Large intestine (tissue), 12 donors: ENCODE measurements at places on chromosomes 16 and 17. TPM values are rescaled to one million over a fixed set of nuclear protein-coding genes. Genes with fewer than 3 reads are reported as not detected.

DNA sequence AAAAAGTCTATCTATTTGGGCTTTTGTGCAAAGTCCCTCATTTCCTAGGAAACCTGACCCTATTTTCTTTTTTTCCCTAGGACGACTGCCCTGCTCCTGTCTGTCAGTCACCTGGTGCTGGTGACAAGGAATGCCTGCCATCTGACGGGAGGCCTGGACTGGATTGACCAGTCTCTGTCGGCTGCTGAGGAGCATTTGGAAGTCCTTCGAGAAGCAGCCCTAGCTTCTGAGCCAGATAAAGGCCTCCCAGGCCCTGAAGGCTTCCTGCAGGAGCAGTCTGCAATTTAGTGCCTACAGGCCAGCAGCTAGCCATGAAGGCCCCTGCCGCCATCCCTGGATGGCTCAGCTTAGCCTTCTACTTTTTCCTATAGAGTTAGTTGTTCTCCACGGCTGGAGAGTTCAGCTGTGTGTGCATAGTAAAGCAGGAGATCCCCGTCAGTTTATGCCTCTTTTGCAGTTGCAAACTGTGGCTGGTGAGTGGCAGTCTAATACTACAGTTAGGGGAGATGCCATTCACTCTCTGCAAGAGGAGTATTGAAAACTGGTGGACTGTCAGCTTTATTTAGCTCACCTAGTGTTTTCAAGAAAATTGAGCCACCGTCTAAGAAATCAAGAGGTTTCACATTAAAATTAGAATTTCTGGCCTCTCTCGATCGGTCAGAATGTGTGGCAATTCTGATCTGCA, 12.9 kb downstream of the TMEM98 start:
- DNase-seq, result no peak

GRCh38 chr17:73359352-73359751, 47.6 kb upstream of the CDC42EP4 start:
- no peak for DNase-seq

DNA sequence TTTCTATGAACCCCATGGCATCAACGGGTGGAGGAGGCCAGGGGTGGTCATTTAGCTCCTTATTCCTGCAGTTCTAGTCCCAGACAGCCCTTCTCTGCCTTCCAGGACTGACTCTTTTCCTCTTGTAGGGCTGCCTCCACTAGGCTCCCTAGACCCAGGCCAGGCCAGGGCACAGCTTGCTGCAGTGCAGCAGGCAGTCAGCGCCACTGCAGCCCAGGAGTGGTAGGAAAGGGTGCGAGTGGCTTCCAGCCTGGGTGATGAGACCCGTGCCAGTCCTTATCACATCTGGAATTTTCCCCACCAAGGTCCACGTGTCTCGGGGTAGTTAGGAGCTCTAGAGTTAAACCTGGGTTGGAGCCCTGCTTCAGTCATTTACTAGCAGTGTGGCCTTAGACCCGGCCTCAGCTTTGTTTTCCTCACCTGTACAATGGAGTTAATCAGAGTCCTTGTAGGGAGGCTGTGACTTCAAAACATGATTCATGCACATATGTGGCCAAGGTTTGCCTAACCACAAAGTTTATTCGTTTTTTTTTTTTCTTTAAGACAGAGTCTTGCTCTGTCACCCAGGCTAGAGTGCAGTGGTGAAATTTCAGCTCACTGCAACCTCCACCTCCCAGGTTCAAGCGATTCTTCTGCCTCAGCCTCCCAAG, 4.7 kb downstream of the SLC5A11 start:
- no peak for DNase-seq

DNA sequence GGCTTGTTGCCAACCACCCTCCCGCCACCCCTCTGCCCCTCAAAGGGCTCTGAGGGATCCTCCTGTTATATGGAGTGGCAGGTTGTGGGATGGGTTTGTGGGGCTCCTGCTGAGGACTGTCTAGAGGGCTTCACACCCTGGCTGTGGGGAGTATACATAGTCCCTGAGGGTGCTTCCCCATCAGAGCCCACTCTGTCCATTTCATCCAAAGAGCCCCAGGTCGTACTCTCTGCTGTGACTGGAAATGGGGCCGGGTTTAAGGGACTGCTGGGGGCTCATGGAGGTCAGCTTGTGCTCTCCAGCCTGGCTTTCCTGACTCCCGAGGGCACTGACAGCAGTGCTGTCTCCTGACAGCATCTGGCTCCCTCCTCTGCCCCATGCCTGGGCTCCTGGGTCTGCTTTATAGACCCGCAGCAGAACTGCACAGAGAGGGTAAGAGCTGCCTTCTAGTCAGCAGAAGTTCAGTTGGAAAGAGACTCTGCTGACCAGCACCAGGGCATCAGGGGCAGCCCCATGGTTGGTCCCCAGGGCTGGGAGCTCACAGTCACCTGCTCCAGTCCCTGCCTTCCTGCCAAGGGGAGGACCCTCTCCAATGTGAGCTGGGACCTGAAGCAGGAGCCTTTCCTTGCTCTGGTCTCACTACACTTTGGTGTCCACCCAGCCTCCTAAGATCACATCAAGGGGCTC, 17.8 kb upstream of the TNS4 start:
- no peak for DNase-seq

DNA sequence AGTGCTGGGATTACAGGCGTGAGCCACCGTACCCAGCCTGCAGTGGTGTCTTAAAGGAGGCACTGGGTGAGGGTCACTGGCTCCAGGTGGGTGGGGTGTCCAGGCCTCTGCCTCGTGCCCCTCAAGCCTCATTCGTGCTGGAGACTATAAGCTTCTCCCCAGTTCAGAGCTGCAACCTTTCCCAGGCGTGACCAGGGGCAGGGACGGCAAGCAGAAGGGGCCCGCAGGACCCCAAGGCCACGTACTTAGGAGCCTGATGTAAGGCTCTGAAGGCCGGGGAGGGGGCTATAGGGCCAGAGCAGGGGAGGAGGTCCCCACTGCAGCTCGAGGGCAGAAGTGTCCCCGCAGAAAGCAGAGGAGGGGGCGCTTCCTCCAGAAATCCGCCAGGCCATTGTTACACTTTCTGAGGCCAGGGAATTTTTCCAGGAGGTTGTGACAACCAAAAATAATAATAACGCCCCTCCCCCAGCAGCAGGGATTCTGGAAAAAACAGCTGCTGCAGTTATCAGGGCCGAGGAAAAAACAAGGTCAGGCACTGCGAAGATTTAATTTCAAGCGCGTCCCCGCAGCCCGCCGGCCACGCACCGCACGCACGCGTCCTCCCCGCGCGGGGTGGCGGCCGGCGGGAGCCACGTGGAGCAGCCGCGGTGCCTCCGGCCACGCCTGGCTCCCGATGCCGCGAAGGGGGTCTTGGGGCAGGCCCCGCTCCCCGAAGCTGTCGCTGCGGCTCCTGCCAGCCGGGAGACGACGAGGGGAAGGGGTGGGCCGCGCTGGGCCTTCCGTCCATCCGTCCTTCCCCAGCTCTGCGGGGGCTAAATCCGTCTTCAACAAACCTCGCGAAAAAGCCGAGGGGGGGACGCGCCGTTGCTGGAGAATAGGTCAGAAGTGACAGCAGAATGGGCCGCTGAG, 45.8 kb upstream of the SLC38A10 start:
- no peak for DNase-seq

GRCh38 chr17:66211047-66211810, 18.0 kb downstream of the APOH start:
- no peak for DNase-seq

- DNase-seq, result no peak
These were observed 47.6 kb upstream of the AKAP1 start for GRCh38 chr17:57037411-57037810.

DNA sequence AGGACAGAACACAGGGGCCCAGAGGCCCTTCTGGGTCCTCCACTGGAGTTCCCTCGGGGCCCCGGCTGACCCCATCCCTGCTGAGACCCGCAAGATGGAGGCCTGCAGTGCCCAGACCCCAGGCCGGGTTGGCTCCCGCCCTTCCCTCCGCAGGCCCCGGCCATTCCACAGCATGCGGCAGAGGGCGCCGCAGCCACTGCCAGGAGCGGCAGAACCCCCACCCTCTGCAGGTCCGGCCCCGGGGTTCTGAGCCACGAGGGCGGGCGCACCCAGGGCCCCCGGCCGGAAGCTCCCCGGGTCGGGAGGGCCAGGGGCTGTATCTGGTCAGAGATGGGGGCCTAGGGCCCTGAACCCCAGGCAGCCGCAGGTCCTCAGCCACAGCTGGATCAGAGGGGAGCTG, 2.4 kb upstream of the PERCC1 start:
- DNase-seq, result no peak

GRCh38 chr16:11796227-11797165, 562 bp downstream of the ZC3H7A start:
- peak; percentile 61 for DNase-seq

GRCh38 chr16:3716831-3717234, 491 bp downstream of the TRAP1 start:
- DNase-seq, result peak; percentile 48

- DNase-seq, result no peak
These were observed 82.2 kb downstream of the ABCC6 start for GRCh38 chr16:16141141-16141540.

DNA sequence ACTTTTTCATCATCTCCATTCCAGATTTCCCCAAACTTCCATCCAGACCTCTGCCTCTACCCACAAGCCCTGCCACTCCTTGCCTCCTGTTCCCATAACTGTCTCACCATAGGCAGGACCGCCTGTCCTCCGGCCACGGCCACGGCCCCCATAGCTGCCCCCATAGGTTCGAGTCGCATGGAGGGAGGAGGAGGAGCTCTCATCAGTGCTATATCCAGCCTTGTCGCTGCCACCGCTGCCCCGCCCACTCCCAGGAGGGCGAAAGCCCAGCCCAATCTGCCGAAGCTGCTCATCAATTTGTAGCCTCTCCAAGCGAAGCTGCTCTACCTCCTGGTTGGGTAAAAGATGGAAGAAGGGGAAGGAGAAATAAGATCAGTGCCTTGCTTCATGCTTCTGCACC, 3.4 kb upstream of the SOX15 start:
- DNase-seq, result no peak

DNA sequence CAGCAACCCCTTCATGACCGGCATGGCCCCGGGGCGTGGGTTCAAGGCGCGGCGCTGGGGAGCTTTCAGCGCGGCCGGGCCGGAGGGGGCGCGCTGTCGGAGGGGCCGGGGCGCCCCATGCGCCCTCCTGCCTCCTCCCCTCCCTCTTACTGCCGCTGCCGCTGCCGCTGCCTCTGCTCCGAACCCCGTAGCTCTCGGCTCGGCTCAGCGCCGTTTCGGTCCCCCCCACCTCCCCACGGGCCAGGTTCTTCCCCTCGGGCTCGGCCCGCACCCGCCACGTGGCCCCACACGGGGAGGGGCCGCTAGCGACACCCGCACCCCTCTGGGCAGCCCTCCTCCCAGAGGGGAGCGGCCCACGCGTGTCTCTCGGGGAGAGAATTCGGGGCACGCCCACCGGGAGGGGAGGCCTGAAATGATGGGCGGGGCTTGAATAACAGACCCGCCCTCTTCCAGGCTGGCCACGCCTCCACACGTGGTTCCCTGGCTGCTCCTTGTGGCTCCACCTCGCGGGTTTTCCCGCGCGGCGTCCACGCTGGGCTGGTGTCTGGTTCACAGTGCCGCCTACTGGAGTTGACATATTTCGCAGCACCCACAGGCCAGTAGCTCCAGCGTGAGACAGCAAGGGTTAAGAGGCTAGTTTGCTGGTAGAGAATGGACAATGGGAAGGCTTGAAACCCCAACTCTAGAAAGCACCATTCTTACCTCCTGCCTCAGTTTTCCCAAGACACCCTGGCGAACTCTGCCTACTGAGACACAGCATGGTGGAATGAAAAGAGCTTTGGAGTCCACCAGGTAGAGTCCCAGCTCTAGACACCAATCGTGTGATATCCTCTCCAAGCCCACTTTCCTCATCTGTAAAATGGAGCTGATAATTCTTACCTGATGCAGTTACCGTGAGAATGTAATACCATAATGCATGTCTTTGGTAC, at the start of gene KCNH4:
Gene KCNH4, minus strand, starts transcription at position 221 of the 929 bp plus-strand sequence. Its CDS starts 197 bp downstream, at position 24.
- peak; percentile 70 for DNase-seq

- no peak for DNase-seq
These were observed 56.9 kb downstream of the MSI2 start for GRCh38 chr17:57313097-57313835.

DNA sequence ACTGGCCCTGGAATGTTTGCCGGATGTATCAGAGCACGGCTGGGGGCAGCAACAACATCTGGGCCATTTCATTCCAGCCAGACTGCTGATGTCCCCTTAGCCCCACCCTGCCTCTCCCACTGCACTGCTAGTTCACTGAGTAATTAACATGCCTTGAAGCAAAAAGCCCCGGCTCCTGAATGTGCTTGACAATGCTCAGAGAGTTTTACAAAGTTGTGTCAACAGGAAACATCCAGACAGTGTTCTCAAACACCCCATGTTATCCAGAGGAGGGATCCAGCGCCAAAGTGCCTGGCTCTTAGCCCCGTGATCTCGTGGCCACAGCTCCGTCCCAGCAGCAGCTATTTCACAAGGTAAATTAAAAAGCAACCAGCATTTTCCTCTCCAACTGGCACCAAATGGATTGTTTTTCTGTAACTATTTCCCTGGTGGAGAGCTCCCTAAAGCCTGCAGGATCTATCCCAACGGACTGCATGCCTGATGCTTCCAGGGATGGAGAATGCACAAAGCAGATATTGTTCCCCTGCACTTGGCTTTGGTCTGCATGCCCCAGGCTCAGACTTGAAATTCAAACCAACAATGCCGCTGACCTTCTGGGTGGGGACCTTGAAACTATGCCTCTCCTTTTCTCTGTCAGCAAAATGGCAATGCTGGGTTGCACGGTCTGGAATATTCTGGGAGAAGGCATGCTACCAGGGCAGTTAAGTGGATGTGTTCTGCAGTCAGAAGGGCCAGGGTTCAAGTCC, 115.6 kb upstream of the CDH5 start:
- no peak for DNase-seq

DNA sequence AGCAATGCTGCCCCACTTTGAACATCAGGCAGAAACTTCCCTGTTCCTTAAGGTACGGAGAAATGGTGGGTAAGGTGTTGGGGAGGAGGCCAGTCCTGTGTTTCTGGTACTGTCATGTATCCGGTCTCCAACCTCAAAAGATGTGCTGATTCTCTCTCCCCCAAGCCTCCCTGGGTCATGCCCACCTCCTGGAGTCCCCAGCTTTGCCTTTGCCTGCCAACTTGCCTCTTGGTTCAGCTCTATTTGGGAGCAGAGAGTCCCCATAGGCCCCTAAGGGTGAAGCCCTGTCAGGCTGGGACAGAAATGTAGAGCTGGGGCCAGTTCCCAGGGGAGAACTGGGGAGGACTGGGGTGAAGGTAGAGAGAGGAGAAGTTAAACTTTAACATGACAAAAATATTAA, 1.6 kb upstream of the TBX21 start:
- no peak for DNase-seq

- DNase-seq, result no peak
These were observed 431.9 kb downstream of the SHISA9 start for GRCh38 chr16:13333336-13333735.

Gene NLK
- 13.9 TPM for polyA plus RNA-seq

Gene PERCC1
- polyA plus RNA-seq, result 1.3 TPM

Gene MT1G
- 919 TPM for polyA plus RNA-seq

Gene NUP85
- polyA plus RNA-seq, result 49.9 TPM

Gene TIGD7
- polyA plus RNA-seq, result 10.7 TPM

Gene ACTG1
- 2,245 TPM for polyA plus RNA-seq

Gene ANKRD40
- 25.7 TPM for polyA plus RNA-seq

Gene GRIN2C
- 0.33 TPM for polyA plus RNA-seq

Gene PABPN1L
- polyA plus RNA-seq, result 0.12 TPM

Gene ZPBP2
- polyA plus RNA-seq, result 0.03 TPM
